NCI-H748 treated with DMSO at 0.1 percent for 48 hours (cell line): ENCODE measurements at places on chromosomes 11 and 22.

DNA sequence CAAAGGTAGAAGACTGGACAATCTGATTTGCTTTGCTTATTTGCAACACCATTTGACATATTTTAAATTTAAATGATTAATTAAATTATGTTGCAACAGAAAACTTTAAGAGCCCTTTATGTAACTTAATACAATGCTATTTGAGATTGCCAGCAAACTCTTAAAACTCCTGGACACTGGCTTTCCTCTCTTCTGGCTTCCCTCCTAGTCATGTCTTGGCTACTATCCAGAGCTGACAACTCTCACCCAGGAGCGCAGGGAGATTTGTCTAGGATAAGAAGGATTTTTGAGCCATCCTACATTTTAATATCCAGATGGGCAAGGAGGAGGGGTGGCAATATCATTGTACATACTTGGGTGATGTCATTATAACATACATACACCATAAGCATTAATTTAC, 134.3 kb downstream of the ELP4 start:
- no peak for DNase-seq

- DNase-seq = no peak
These were observed 49.1 kb downstream of the XKR3 start for GRCh38 chr22:16776080-16776479.

- no peak for DNase-seq
These were observed 35.4 kb downstream of the MOB2 start for GRCh38 chr11:1450949-1451710.

DNA sequence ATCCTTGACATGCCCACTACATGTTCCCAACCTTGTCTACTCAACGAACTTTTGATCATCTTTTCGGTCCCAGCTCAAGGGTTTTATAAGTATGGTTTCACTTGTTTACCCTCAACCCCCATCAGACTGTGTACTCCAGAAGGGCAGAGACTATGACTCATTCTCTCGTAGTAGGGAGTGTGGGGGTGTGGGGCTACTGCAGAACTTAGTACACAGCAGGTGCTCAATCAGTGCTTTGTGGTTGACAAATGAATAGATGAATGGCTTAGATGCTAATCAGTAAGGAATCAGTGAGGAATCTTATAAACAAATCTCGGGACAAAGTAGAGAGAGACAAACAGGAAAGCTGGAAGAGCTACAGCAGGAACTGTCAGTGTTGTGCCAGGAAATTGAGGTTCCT, 151.7 kb upstream of the PLET1 start:
- DNase-seq = no peak

- no peak for DNase-seq
These were observed 2.9 kb downstream of the IL18 start for GRCh38 chr11:112161012-112161411.
